BE2C (cell line): ENCODE measurements at places on chromosomes 5 and 9.
A peak's percentile ranks its signal among the peaks of the same experiment; 100 is the strongest.

DNA sequence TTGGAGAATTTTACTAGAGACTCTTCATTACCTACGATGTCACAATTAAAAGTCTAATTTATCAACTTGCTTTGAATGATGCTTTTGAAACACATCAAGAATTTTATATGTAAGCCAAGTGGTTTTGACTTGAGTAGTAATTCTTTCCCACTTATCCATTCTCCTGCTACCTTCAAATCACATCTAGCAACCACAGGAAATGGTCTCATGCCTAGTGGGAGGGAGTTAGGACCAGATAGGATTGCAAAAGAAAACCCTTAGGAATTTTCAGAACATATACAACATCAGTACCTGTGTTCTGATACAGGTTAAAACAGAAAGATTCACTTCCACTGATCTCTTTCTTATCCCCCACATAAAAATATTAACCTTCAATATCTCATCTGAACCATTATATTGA lies 260.4 kb downstream of the CWC27 start:
- no peak for DNase-seq

DNA sequence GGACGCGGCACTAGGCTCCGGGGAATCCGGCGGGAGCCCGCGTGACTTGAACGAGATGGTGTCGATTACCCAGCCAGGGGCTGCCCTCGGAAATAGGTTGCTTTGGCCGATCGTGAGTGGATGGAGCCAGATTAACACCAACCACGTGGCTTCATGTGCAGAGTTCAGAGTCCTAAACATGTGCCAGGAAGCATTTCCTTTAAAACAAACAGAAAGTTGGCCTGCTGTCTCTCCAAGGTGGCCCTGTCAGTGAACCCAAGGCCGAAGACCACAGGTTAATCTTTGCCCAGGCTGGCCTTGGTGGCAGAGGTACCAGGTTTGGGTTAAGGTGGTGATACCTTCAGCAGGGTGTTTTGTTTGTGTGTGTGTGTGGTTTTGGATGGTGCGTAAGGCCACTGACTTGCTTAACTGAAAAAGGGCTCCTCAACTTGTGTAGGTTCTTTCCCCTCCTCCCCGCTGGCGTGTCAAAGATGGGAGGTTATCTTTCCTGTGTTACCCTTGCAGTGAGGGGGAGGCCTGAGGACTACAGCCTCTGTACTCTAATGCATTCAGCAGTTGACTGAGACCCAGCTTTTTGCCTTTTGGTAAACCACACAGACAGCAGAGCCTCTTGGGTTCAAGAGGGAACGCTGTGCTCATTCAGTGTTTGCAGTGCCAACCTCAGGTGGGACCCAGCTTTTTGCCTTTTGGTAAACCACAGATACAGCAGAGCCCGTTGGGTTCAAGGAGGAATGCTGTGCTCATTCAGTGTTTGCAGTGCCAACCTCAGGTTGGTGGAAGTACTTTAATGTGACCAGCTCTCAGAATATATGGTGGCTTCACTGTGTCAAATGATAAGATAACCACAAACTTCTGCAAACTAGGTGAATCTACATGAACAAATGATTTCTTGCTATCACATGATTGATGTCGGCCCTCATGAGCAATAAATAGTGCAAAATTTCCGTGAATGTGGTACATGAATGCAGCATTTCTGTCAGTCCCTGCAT lies 1.4 kb downstream of the IQGAP2 start:
- DNase-seq: no peak

GRCh38 chr9:129486756-129487657 lies 133.9 kb downstream of the C9orf50 start:
- no peak for DNase-seq

GRCh38 chr5:97797994-97798451 lies 615.0 kb upstream of the RIOK2 start:
- DNase-seq: no peak

DNA sequence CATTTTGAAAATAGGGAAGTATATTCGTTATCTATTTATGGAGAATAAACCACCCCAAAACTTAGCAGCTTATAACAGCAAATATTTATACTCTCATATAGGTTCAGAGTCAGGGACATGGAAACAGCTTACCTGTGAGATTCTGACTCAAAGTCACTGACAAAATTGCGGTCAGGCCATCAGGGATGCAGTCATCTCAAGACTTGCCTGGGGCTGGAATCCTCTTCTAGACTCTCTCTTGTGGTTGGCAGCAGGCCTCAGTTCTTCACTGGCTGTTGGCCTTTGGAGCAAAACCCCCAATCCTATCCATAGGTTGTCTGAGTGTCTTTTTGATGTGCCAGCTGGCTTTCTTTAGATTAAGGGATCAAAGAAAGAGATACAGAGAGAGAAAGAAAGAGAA lies 275.6 kb downstream of the SEC61B start:
- DNase-seq: no peak

GRCh38 chr5:148913985-148914431 lies 87.6 kb downstream of the ADRB2 start:
- no peak for DNase-seq

DNA sequence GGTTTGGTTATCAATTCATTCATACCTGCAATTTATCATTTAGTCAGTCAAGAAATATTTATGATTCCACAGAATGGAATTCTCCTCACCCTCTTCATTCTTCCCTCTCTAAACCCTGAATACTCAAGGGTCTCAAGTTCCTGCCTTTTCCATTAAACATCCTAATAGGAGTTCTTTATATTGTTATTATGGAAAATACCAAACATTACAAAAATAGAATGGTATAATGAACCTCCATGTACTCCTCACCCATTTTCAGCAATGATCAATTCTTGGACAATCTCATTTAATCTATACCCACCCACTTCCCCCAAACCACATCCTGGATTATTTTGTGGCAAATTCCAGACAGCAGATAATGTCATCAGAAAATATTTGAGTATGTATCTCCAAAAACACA lies 74.5 kb downstream of the ADAMTS12 start:
- no peak for DNase-seq

GRCh38 chr9:69965416-69966145 lies 78.1 kb upstream of the MAMDC2 start:
- no peak for DNase-seq

- DNase-seq: no peak
Measured at GRCh38 chr9:91726406-91727100, 223.5 kb downstream of the ROR2 start.

- peak; percentile 61 for DNase-seq
Measured at GRCh38 chr5:72692651-72693442, 123.6 kb upstream of the TNPO1 start.

- DNase-seq: no peak
Measured at GRCh38 chr9:131395157-131396098, 1.5 kb downstream of the PRRC2B start.

DNA sequence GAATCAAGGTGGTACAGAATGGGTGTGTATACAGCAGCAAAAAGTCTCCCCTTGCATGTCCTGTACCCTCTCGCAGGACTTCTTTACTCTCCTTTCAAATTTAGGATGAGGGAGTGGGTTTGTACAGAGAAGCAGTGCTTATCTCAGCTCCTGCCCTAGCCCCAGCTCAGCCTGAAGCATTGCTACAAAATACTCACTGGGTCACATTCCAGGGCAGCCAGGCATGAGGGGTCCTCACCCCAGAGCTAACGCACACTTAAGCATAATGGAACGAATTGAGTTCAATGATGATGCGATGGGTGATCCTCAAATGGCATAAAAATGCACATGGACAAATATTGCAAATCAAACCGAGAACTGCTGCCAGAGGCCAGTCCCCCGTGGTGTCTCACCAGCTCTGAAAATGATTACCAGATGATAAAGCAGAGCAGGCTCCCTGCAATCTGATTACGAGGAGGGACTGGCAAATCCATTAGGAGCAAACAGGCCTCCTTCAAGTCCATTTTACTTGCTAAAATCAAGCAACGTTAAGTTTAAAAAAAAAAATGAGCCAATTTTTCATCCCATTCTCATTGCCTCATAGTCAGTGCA lies 231.6 kb upstream of the TAS2R1 start:
- DNase-seq: peak; percentile 55

GRCh38 chr9:87611776-87612175 lies 114.1 kb downstream of the DAPK1 start:
- no peak for DNase-seq

- peak; percentile 81 for DNase-seq
Measured at GRCh38 chr9:93071464-93071863, 13.0 kb downstream of the SUSD3 start.

GRCh38 chr9:4662989-4663792 lies 1.1 kb downstream of the PLPP6 start:
- no peak for DNase-seq
